Activated CD4-positive, CD25-positive, alpha-beta regulatory T cell treated with anti-CD3 and anti-CD28 coated beads, Interleukin-2, amount 50 U/mL, for 24 hours (primary cell): ENCODE measurements at places on chromosomes 11 and 22.

DNA sequence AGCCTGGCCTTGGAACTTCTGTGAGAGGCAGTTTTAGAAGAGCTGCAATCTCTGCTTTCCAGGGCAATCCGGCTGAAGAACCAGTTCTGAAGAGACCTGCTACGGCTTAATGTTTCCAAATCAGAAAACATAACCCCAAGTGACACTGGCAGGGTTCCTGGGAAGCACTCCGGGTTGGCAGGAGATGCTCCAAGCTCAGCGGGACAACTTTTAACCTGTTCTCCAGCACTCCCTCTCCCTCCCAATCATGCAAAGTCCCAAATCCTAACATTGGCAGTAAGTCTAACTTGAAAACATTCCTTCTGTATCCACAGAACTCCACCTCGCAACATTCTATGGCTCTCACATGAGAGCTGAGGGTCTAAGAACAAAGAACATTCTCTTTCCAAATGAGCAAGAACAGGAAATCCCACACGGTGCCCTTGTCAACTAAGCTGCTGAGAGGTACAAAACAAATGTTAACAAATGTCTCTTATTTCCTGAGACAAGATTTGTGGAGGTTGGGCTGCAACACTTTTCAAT, 48.5 kb upstream of the MN1 start:
- ATAC-seq = no peak

- ATAC-seq = peak; percentile 37
Observed at GRCh38 chr11:74926304-74927030, 22.4 kb downstream of the XRRA1 start.

DNA sequence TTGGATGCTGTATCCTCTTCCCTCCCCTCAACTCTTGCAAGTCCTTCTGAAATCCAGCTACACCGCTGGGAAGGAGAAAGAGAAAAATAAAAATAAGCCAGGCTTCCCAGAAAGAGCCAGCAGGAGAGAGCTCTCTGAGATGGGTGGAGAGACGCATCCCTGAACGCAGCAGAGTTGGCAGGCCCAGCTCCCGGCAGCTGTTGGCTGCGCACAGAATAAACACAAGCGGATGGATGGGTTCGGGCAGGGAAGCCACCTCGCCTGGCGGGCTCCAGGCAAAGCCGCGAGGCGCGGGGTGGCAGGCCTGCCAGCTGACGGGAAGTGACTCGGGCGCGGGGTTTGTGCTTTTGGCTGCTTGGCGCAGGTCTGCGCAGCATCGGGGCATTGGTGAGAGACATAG, 537.7 kb downstream of the MIAT start:
- no peak for ATAC-seq

GRCh38 chr11:16610738-16611388, 127.6 kb upstream of the C11orf58 start:
- no peak for ATAC-seq

DNA sequence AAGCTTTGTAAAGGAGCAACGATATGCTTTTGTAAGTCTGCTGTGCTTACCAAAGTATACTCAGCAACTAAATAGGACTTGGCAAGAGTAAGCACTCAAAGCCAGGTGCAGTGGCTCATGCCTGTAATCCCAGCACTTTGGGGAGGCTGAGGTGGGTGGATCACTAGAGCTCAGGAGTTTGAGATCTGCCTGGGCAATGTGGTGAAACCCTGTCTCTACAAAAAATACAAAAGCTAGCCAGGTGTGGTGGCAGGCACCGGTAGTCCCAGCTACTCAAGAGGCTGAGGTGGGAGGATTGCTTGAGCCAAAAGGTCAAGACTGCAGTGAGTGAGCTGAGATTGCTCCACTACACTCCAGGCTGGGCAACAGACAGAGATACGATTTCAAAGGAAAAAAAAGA, 67.5 kb downstream of the PAK1 start:
- ATAC-seq = no peak

GRCh38 chr11:72069787-72070251, 10.5 kb downstream of the NUMA1 start:
- ATAC-seq = no peak

GRCh38 chr11:13309156-13309555, 31.6 kb downstream of the BMAL1 start:
- ATAC-seq = no peak

DNA sequence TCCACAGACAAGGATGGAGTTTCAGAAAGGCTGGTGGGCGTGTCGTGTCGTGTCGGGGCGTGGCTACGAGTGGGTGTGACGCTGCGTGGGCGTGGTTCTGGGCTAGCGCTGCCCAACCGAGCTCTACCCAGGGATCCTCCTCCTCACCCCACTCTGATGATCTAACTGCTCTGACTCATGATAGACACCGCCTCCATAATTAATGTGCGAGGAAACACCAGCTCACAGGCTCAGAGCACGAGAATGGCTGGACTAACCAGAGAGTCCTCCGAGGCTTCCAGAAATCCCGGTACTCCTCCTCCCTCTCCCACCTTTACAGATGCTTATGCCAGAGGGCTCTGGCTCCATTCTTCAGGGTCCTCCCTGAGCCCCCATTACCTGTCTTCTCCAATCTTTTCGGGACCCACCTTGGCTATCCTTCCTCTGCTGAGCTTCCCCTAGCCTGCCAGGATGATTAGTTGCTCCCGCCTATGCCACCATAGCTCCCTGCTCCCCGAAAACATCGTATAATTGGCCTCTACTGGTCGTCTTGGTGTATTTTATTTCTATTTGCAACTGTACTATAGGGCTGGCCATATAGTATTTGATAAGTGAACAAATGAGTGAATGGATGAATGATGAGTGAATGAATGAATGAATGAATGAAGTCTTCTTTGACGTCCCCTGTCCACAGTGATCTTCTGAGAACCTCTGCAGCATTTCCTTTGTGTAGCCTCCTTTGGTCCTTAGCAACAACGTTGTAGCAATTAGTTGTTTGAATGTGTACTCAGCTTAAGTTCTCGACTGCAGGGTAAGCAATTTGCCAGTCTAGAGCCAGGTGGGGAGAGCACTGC, 21.7 kb downstream of the TMPRSS13 start:
- peak; percentile 97 for ATAC-seq

DNA sequence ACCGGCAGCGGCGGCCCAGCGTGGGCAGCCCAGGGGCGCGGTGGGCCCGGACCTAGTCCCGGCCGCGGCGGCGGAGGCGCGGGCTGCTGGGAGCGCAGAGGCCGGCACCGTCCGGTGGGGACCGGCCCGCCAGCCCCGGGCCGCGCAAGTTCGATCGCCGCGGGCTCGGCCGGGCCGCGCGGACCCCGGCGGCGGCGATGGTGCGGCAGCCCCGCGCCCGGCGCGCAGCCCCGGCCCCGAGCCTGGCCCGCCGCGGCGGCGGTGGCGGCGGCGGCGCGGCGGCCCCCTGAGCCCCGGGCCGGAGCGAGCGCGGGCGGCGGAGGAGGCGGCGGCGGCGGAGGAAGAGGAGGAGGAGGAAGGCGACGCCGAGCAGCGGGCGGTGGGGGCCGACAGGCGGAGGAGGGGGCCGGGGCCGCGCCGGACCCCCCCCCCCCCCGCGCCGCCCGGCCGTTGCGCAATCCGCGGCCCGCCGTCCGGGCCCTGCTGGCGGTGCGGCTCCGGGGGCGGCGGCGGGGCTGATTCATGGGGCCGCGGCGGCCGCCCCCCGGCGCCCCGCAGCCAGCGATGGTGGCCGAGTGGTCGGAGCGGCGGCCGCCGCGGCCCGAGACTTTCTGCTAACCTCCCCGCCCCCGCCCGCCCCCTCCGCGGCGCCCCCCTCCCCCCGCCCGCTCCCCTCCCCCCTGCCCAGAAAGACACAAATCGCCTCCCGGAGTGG, 1251.9 kb downstream of the BRD1 start:
- ATAC-seq = no peak

DNA sequence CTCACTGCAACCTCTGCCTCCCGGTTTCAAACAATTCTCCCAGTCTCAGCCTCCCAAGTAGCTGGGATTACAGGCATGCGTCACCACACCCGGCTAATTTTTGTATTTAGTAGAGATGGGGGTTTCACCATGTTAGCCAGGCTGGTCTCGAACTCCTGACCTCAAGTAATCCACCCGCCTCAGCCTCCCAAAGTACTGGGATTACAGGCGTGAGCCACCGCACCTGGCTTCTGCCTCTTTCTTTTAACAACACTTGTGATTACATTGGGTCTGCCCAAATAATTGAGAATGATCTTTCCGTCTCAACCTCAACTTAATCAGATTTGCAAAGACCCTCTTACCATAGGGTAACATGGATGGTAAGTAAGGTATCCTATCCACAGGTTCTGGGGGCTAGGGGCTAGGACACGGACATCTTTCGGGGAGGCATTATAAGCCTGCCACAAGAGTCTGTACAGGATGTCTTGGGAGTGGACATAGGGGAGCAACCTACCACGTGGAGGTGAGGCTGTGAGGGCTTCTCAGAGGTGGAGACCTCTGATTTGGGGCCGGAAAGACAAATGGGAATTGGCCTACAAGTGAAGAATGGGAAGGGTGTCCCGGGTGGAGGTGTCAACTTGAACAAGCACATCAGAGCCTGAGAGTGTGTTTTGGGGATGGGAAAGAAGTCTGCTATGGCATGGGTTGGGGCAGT, 2.7 kb upstream of the CBX6 start:
- no peak for ATAC-seq

GRCh38 chr22:46858181-46858771, 95.8 kb downstream of the TBC1D22A start:
- no peak for ATAC-seq

- ATAC-seq = no peak
Observed at GRCh38 chr11:12433571-12434324, 56.4 kb downstream of the PARVA start.

- ATAC-seq = peak; percentile 36
Observed at GRCh38 chr11:75350743-75351540, 519 bp downstream of the ARRB1 start.

- ATAC-seq = no peak
Observed at GRCh38 chr22:41668971-41669911, 19.4 kb downstream of the SNU13 start.

- ATAC-seq = no peak
Observed at GRCh38 chr11:129945373-129945772, 50.0 kb upstream of the NFRKB start.

DNA sequence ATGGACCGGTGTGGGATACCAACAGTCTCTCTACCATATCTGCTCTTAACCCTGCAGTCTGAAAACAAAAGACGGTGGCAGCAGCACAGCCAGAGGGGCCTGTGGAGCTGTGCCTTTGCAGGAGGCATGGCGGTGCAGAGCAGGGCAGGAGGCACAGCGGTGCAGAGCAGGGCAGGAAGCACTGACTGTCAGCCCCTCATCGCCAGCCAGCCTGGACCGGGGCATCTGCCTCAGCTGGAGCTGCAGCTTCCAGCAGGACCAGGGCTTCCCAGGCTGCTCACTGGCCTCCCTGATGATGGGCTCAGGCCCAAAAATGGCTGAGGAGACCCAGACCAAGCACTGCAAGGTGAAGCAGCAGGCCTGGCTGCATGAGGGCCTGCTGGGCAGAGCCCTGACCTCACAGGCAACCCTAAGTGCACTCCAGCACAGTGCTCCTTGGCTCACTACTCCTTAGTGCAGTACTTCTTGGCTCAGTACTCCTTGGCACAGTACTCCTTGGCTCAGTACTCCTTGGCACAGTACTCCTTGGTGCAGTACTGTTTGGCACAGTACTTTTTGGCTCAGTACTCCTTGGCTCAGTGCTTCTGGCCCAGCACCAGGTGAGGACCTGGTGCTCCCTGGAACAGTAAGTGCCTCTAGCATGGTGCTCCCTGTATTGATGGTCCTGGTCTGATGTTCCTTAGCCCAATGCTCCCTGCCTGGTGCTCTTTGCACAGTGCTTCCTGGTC, 78.0 kb downstream of the DHCR7 start:
- no peak for ATAC-seq

- ATAC-seq = no peak
Observed at GRCh38 chr11:42239188-42239587, 779.7 kb upstream of the LRRC4C start.

GRCh38 chr11:70002433-70002832, 75.7 kb upstream of the ANO1 start:
- ATAC-seq = peak; percentile 78

DNA sequence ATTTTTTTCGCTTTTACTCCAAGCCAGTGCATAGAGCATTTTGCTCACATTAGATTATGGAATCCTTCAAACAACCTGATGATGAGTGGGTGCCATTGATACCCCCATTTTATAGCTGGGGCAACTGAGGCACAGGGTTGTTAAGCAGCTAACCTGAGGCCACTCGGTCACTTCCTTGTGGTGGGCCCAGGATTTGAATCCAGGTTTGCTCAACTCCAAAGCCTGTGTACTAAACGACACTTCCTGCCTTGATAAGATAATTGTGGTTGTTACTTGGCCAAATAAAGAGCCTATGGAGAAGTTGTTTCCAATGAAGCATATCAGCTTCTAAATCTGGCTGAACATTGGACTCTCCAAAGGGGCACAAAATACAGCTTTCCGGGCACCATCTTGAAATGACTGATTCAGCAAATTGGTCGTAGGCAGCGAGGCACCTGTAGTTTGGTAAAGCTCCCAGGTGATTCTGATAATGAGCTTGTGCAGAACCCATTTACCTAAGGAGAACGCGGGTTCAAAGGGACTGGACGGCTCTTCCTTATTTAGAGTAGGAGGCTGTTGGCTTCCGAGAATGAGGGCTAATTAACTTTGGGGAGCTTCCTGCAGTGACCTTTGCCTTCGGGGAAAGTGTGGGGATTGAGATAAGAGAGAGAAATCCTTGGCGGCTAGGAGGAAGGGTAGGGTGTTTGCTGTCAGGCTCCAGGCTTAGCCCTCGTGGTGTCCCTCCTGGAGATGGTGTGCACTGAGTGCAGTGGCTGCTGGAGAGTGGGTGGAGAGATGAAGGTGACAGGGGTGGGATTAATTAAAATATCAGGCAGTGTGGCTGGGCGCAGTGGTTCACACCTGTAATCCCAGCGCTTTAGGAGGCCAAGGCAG, 17.5 kb upstream of the EHF start:
- no peak for ATAC-seq

DNA sequence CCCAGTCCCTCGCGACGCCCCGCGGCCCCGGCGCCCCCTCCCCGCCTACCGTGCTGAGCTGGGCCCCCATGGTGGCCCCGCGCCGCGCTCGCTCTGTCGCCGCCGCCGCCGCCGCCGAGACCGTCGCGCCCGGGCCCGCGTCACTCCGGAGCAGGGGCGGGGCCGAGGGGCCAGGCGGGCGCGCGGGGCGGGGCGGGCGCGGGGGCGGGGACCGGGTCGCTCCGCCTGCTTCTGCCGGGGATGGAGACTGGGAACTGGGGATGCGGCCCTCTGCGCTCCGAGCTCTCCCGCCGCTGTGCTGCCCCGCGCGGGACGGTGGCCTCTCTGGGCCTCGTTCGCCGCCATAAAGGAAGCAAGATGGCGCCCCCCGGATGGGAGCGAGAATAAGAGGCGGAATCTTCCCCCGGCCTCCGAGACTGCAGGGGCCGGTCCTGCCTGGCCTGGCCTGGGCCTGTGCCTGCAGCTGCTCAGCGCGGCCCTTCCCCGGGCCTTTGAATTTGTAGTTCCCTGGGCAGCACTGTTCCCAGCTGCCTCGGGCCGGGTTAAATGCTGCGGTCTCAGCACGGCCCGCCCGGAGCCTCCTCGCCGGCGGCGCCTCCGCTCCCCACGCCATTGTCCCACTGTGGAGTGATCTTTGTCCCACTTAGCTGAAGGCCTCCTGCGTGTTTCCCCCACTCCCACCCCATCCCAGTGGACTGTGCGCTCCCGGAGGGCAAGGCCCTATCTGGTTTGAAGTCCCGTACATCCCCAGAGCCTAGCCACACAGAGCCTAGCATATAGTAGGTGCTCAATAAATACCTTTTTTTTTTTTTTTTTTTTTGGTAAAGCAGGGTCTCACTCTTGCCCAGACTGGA, at the start of gene CYB5R3:
Gene CYB5R3 (minus strand): TSS at position 147 of the 854 bp plus-strand sequence. CDS start 77 bp downstream, at position 70.
- peak; percentile 79 for ATAC-seq

GRCh38 chr11:125679837-125680236, 810 bp downstream of the ACRV1 start:
- peak; percentile 55 for ATAC-seq
